ENCODE measurements at places on chromosomes 3 and 15.
A peak's percentile ranks its signal among the peaks of the same experiment; 100 is the strongest.

DNA sequence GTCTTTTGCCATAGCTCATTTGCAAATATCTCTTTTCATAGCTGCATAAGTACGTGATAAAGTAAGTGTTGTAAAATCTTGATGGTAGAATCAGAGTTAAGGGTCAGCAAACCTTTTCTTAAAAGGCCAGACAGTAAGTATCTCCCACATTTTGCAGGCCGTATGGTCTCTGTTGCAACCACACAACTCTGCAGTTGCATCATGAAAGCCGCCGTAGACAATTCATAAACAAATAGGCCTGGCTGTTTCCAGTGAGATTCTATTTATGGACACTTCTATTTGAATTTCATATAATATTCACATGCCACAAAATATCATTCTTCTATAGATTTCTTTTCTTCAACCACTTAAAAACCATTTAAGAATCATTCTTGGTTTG lies 248.5 kb downstream of the TLE3 start:
- DNase-seq: no peak

- no peak for DNase-seq
Observed at GRCh38 chr3:138768946-138769345, 65.8 kb downstream of the PIK3CB start.

DNA sequence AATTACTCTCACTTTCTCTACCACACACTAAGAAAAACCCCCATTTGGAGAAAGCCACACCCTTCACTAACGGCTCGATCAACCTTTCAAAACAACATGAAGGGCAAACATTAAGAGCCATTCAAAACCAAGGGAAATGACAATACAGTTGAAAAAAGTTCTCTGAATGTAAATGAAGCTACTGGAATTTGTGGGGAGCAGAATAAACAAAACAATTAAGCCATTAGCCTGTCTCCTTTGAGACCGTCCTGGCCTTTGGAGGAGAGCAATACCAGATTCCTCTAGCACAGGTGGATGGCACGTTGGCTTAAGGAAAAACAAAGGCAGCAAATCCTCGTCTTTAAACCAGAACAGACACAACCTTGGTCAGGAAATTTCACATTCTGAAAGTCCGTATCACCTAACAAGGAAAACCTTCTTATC lies 18.7 kb downstream of the MYO1E start:
- no peak for DNase-seq

DNA sequence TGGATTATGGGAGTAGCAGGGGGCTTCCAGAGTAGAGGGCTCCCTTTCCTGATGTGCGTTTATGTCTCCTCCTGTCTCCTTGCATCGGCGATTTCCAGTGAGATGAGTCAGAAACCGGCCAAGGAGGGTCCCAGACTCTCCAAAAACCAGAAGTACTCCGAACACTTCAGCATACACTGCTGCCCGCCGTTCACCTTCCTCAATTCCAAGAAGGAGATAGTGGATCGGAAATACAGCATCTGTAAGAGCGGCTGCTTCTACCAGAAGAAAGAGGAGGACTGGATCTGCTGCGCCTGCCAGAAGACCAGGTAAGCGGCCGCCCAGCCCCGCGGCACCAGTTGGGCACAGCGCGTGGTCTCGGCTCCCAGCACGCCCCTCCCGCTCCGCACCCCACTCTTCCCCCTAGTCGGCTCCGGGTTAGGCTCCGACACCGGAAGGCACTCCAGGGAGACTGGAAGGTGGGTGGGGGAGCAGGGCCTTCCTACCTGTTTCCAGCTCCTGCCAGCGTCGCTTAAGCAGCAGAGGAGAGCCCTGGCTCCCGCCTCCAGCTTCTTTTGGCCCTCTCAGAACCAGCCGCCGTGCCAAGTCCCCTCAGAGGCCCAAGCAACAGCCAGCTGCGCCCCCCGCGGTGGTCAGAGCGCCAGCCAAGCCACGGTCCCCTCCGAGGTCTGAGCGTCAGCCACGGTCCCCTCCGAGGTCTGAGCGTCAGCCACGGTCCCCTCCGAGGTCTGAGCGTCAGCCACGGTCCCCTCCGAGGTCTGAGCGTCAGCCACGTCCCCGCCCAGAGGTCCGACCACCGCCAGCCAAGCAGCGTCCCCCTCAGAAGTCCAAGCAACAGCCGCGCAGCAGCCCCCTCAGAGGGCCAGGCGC lies 34.7 kb downstream of the MOBP start:
- no peak for DNase-seq

DNA sequence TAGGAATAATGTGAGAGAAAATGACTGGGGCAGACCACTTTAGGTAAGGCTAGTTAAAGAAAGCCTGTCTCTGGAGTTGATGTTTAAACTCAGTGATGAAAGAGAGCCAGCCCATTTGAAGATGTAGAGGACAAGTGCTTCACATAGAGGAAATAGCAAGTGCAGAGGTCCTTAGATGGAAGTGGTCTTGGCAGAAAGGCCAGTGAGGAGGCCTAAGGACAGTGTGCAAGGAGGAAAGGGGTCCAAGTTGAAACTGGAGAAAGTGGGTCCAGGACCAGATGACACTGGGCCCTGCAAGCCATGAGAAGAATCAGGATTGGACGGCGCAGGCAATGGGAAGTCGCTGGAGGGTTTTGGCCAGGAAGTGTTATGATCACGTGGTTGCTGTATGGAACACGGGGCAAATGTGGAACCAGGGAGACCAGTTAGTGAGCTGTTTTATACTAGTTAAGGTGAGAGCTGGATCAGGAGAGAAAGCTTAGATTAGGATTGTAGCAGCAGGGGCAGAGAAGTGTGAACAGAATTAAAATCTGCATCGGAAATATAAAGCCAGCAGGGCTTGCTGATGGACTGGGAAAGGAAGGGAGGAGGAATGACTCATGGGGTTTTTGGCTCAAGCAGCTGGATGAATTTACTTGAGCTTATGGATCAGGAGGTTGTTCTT lies 48.0 kb upstream of the SCAANT1 start:
- DNase-seq: peak; percentile 35

GRCh38 chr3:70684701-70685100 lies 372.3 kb upstream of the MDFIC2 start:
- DNase-seq: no peak

DNA sequence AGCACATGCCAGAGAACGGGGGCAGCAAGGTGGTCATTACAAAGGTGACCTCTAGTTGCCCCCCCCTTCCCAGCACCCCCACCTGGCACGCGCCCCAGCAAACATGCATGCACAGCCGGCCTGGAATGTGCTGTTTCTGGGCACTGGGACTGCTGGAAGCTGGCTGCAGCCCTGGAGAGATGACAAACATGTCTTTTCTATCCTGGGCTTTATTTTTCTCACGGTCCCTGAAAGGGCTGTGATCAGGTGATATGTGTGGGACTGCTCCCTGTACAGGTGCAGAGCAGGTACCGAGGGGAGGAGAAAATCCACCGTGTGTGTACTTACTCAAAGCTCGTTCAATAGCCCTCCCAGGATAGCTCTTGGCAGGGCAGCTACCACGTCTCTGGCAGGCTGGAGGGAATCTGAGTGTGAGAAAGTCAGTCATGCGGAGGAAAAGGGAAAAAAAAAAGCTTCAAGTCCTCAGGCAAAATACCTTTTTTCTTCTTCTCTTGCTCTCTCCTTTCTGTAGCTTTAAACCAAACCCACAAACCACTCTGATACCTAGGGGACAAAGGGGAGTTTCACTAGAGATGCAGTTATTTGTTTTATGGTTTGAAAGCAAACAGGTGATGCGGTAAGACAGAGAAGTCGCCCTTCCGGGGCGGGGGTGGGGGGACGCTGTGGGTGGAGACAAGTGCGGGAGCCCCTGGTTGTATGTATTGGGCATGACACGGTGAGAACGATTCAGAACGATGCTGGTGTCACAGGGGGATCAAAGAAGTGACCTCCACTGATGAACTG lies 5.0 kb upstream of the HES1 start:
- DNase-seq: no peak

GRCh38 chr3:10703875-10704274 lies 112.2 kb upstream of the SLC6A11 start:
- DNase-seq: no peak

GRCh38 chr3:122864498-122864897 lies 69.6 kb downstream of the SLC49A4 start:
- DNase-seq: no peak

- no peak for DNase-seq
Observed at GRCh38 chr3:157026091-157026490, 133.9 kb downstream of the CCNL1 start.

GRCh38 chr3:54791501-54792156 lies 136.2 kb downstream of the LRTM1 start:
- no peak for DNase-seq

- DNase-seq: no peak
Observed at GRCh38 chr15:75921732-75922703, 18.3 kb downstream of the FBXO22 start.

DNA sequence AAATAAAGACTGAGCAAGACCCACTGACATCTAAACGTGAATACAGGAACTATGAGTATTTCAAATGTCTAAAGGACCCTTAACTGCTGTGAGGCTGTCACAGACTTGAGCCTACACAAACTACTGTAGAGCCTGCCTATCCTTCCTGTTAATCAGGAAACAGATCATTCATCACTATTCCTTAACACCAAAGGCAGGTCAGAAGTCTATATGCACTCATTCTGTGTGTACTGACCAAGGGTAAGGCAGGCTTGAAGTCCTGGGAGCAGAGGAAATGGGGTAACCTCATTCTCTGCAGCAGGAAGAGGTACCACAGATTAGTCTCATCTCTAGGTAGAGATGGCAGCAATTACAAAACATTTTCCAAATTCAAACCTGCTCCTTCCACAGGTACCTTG lies 30.7 kb downstream of the NPTN start:
- DNase-seq: no peak

DNA sequence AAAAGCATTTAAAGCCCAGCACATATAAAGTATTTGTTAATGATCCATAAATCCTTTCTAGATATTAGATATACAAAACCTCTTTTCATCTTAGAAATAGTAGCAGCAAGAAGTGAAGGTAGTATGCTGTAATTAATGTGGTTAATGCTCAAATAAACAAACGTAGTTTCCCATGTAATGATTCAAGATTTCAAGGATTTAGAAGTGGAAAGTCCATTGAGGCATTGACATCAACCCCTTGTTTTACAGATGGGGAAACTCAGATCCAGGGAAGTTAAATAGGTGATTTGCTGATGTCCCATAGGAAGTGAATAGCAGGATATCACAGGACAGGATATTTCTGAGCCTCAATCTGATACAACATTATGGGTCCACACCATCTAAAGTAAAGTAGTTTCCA lies 47.2 kb downstream of the TSC22D2 start:
- no peak for DNase-seq

DNA sequence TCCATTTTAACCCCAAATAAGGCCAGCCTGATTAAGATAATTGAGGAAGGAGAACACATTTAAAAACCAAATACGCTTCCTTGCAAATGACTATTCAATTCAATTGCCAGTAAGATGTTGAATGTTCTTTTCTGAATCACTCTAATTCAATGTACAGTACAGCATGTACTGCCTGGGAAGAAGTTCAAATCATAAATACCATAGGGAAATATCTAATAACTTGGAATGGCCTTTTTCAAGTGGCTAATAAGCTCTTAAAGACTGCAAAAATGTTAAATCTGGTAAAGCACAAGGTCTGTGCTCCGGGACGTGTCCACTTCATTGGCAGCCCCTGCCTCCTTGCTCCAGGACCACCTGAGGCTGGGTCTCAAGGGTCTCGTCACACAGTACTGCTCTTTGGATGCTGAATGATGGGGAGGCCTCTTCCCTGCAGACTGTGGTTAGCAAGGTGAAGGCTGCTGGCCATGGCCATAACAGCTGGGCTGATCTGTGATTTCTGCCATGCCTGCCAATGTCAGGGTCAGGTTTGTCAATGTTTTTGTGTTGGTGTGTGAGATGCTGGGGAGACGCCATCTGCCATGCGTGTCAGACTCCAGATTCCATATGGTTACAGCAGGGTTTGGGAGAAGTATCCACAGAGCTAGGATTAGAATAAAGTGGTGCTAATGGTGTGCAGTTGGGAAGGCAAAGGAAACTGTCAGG lies 300.5 kb downstream of the ADAMTS17 start:
- DNase-seq: no peak

- no peak for DNase-seq
Observed at GRCh38 chr3:851098-851790, 241.6 kb upstream of the CNTN6 start.

DNA sequence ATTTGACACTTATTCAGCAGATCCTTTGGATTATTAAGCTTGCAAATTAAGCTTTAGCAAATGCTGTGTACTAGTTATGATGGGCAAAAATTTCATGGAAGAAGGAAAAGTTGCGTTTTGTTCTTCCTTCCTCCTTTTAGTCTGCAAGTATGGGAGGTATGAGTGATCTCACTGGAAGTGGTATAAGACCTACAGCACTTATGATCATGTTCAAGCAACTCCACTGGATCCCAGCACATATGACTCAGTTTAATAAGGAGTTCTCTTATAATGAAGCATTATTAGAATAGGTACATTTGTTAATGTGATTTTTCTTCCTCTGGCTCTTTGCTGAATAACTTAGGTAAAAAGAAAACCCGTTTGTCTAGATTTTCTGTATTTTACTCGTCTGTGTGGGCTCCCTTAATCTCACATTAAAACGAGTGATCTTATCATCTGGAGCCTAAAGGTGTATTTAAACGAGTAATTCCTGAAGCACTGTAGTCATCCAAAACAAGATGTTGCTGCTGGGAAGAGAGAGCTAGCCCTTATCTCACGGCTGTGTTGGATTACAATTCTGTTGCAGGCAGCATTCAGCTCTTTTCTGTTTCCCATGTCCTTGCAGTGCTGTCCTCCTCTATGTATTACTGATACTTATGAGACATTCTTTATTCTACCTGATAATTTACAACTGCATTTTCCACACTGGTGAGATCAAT lies 264.9 kb downstream of the GBE1 start:
- no peak for DNase-seq

GRCh38 chr15:64017591-64018163 lies 28.6 kb downstream of the DAPK2 start:
- DNase-seq: no peak

- DNase-seq: no peak
Observed at GRCh38 chr3:69051756-69052471, at the start of gene TMF1. TMF1 (minus strand) TSS chr3:69052333; CDS start chr3:69052086, 247 bp downstream.

DNA sequence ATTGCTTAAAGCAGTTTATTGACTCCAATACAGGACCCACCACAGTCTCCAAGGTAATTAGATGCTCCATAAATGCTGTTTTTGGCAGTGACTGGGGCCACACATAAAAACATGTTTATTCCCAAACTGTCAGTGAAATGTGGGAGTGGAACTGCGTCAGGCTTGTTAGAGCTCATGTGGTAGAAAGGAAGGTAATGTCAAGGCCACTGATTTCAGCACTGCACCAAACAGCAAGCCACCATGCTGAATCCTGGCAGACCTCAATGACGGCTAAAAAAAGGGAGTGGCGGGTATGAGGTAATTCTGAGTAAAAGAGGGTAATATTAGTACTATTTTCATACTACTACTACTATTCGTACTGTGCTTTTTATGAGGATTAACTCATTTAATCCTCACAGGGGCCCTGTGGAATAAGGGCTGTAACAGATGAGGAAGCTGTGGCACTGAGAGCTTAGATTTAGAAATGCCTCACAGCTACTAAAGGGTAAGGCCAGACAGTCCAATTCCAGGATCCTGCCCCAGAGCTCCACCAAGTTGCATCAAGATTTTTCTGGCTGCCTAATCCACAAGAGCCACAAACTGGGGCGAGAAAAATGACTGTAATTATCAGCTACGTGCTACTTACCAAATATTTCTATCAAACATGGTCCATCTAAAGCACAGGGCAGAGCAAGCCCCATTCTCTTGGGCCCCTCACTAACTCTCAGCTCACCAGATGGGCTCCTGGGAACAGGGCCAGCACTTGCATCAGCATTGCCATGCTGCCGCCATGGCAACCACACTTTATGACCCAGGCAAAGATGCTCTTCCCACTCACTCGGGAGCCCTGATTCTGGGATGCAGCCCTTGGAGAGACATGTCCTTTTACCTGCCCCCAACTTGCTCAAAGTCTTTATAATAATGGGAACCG lies 83.6 kb upstream of the SPATA12 start:
- no peak for DNase-seq
